Calu3 (cell line): ENCODE measurements at places on chromosomes 2 and 18.
A peak's percentile ranks its signal among the peaks of the same experiment; 100 is the strongest.

- no peak for DNase-seq
Measured at GRCh38 chr18:51559902-51560287, 362.4 kb upstream of the MEX3C start.

DNA sequence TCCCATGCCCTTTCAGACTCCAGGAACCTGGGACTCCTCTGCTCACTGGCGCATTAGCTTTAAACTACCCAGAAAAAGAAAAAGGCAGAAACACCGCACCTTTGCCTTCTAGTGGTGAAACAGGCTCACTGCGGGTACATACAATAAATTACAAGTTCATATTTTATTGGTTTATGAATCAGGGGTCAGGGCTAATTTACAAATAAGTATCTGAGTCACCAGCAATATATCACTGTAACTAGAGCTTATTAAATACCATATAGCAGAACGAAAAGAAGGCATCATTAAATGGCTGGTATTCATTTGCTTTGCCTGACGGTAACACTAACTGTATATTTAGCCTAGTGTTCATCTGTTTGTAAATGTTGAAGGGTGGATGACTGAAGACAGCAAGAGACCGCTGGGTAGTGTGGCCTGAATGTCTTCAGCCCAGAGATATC, 26.9 kb upstream of the DTNB start:
- peak; percentile 65 for DNase-seq

- DNase-seq, result no peak
Measured at GRCh38 chr2:239523954-239524330, 123.1 kb upstream of the HDAC4 start.

DNA sequence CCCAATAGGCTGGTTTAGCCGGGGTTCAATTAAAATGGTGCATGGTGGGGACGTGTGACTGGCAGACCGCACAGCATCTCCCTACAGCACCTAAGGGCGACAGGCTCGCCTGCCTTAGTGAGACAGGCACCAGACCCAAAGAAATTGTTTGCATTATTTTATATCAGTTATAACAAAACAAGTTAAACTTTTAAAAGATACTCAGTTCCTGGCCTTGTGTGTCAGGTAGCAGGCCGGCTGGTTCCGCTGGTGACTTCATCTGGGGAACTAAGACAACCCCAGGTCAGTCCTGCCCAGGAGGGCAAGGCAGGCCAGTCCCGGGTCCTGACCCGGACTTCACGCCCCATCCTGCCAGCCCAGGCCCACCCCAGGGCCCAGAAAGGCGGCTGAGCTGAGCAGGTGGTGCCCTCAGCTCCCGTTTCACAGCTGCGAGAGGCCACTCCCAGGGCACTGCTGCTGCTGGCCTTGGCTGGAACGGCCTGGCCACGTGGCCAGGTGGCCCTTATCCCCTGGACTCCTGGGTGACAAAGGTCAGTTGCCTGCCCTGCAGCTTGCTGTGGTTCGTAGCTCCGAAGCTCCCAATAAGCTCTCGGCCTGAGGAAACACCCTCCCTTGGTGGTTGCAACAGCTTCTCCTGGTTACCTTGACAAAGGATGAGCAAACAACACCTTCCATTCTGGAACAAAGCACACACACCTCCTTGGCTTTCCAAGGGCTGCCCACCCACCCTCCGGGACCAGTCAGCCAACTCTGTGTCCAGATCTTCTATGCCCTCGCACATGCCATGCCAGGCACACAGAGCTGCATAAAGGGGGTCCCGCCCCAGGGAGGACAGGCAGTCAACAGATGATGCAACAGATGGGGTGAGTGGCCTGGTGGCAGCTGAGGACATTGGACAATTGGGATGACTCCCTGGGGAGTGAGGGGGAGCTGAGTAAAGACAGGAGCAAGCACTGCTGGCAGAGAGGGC, 11.3 kb upstream of the AGXT start:
- DNase-seq, result no peak

DNA sequence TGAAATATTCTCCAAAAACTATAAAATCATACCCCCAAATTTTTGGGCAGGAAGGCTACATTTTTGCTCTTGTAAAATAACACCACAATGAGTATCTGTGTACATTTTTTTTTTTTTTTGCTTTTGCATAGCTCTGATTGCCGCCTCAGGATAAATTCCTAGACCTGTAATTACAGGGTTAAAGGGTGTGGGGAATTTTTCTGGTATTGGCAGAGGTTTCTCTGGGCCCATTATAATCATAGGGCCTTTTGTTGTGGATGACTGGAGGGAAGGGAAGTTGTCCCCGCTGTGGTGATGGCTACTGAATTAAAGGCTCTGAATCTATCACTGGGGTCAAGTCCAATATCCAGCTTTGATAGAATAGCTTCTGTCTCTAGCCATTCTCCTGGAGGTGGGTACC, 26.6 kb downstream of the CCDC195 start:
- no peak for DNase-seq

GRCh38 chr2:161358838-161359237, 50.6 kb downstream of the PSMD14 start:
- no peak for DNase-seq

DNA sequence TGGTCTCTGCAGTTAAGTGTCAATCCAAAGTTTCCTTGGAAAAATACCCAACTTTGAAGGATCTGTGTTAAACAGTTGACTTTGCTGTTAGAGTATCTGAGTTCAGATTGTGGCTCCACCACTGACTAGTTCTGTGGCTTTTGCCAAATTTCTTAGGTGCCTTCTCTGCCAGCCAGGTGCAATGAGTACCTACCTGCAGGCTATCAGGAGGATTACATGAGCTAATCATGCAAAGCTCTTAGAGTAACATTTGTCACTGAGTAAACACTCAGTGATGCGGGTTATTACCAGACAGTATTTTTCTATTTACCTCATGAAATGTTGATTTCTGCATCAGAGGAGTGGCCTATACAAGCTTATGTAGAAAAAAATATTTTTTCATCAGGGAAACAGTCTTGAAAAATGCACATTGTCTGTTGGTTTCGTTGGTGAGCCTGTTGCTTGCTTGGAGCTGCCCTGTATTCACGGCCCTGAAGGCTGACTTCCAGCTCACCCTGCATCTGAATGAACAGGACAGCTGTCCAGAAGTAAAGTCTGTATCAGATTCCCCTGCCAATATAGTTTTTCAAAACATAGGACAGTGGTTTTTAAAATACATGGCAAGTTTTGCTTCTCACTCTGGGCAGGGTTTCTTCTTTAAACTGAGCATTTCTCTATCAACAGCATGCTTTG, 235.1 kb downstream of the CDCA7 start:
- peak; percentile 29 for DNase-seq

DNA sequence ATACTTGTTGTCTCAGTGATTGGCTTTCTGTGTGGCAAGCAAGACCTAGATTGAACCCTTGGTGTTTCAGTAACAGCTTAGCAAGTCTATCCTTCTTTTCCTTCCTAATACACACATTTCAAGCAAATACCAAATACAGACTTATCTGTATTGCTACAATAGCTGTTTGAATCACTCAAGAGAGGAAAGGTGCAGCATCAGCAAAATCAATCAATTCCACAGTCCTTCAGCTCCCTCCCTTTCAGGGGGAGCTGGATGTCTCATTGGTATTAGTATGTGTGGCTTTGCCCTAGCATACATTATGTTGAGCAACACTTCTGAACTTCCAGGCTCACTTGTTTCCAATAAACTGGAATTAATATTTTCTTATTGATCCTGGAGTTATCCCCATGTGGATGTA, 323.1 kb downstream of the TMX3 start:
- no peak for DNase-seq

DNA sequence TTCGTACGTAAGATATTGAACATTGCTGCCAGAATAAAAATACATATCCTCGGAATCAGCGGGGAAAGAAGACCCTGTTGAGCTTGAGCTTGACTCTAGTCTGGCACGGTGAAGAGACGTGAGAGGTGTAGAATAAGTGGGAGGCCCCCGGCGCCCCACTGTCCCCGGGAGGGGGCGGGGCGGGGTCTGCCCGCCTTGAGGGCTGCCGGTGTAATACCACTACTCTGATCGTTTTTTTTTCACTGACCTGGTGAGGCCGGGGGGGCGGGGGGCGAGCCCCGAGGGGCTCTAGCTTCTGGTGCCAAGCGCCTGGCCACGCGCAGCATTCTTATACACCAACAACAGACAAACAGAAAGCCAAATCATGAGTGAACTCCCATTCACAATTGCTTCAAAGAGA, 324.0 kb upstream of the REG3G start:
- no peak for DNase-seq

DNA sequence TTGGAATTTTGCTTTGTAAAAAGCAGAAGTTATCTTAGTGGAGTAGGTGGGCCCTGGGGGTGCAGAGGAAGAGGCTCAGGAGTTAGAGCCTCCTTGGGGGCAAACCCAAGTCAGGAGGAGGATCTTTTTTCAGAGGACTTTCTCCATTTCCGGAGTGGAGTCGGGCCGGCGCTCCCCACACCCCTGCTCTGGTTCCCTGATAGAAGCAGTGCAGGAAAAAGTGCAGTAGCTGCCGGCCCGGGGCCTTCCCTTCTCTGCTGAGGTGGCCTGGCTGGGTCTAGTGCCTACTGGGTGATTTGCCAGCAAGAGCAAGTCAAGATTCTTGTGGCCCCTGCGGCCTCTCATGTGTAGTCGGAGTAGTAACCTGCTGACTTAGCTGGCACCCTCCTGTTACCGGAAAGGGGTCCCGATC, 124.2 kb upstream of the HS6ST1 start:
- no peak for DNase-seq

DNA sequence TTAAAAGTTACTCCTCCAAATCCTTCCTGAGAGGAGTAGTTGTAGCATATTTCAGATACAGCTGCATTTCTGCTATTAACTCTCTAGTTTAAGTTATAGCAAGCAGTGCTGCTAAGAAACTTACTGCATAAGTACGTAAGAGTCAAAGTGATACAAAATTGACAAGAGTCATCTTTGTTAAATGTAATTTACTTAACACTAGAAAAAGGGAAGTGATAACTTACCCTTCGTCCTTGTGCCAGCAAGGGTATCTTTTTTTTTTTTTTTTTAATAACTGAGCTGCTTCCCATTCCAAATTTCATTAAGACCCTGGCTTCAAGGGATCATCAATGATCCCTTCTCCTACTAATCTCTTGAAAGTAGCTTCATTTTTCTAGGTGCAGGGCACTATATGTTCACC, 493.0 kb downstream of the PLCL1 start:
- no peak for DNase-seq

GRCh38 chr2:105886687-105887086, 142.0 kb downstream of the NCK2 start:
- DNase-seq, result no peak

GRCh38 chr18:70068981-70069380, 121.3 kb upstream of the CD226 start:
- no peak for DNase-seq

- no peak for DNase-seq
Measured at GRCh38 chr2:162074928-162075688, 1.1 kb upstream of the DPP4 start.

DNA sequence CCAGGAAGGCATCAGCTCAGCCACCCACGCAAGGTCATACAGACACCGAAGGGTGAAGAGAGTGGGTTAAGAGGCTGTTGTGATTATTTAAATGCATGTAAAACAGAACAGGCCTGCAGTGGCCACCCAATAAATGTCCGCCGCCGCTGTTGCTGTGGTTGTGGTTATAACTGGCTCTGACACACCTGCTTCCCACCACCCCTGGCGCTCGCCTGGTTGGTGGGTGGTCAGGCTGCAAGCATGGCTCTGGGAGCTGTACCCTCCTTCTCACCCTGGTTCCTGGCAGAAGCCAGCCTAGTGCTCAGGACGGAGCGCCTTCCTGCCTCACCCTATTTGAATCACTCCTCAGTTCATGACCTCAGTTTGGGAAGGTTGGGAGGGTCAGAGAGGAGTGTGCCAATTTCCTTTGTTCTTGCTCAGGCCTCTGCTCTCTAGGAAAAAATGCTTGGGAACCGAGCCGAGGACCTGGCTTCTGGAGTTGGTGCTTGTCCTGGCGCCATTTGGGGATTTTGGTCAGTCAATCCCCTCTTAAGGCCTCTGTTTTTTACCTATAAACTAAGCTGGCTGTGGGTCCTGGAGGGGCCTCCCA, 5.3 kb upstream of the CRYBA2 start:
- no peak for DNase-seq

DNA sequence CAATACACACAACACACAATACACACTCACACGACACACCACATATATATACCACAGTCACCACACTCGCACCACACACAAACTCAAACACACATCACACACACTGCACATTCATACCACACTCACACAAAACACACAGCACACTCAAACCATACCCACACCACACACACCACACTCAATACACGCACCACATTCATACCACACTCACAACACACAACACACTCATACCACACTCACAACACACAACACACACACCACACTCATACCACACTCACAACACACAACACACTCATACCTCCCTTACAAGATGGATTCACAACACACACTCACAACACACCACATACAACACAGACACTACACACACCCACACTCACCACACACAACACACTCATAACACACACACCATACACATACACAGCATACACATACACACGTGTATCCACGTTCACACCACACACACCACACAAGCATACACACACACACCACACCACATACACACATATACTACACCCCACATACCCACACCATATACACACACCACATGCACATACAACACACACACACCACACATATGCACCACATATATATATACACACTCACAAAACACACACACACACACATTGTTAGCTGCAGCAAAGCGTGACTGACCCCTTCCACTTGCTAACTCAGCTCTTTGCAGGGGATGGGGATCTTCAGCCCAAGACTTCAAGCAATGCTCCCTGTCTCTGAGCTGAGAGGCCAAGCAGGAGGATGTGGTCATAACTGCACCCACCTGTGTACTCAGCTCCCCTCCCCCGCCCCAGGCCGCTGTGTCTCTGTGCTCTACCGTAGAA, 59.0 kb downstream of the SDC1 start:
- no peak for DNase-seq

GRCh38 chr2:89797320-89798038, 1106.0 kb downstream of the RPIA start:
- DNase-seq, result no peak

GRCh38 chr2:240622531-240623235, 2.6 kb upstream of the GPR35 start:
- no peak for DNase-seq

- no peak for DNase-seq
Measured at GRCh38 chr2:117977696-117978095, 36.2 kb downstream of the CCDC93 start.

DNA sequence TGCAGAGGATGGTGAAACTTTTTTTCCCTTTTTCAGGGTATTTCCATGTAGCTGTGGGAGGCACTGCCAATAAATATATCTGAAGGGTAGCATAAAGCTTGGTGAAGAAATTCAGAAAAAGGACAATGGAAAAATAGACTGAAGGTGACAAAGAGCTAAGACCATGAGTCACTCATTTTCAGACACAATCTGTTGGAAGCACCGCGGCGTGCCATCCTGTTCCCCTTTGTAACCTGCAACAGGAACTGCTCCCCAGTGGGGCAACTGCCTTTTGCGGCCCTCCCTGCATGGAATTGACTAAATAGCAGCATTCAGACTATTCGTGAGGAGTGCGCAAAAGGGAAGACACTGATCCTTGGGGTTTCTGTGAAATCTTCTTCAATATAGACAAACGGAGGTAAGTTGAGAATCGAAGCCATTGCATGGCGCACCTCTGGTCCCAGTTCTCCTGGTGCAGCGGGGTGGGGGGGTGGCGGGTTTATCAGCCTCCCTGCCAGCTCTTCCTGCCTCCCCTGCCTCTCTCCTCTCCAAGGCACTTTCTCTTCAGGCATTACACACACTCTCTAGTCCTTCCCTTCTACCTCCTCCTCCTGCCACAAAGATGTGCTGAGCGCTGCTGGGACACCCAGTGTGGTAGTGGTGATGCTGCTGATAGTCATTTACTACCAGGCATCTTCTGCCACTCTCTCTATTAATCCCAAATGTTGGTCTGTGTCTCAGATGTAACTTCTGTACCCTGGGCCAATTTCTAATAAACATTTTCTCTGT, 126.2 kb upstream of the TMEM200C start:
- no peak for DNase-seq
